ENCODE measurements at places on chromosomes 2 and 18.

DNA sequence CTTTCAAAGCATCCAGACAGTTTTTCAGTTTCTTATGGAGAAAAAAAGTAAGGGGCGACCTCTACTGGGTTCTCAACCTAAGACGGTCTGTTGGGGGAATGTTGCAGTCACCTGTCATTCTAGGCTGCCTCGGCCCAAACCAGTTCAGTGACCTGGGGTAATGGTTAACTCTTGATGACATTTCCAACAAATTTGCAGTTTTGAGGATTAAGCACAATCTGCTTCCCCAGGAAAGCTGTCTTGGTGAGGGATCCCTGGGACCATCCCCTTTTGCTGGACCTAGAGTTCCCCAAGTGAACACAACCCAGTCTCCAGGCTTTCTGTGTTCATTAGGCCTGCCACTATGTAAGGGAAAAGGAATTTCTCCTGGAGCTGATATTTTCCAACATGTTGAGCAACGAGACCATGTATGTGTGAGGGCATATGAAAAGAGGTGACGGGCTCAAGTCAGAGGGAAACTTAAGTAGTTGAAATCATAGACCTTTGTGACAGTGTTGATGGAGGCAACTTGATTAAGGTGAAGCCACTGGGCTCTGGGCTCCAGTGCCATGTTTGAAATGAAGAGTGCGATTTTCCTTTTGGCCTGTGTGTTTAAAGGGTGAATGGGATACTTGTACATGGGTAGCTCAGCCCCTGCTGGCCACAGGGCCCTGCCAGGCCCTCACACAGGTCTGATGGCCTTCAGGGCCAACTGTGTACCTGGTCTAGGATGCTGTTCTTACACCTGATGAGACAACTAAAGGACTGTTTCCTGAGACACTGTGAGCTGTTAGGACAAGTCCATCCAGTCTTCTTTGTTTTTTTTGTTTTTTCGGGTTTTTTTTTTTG lies 27.0 kb downstream of the FOSL2 start:
- no peak for DNase-seq

DNA sequence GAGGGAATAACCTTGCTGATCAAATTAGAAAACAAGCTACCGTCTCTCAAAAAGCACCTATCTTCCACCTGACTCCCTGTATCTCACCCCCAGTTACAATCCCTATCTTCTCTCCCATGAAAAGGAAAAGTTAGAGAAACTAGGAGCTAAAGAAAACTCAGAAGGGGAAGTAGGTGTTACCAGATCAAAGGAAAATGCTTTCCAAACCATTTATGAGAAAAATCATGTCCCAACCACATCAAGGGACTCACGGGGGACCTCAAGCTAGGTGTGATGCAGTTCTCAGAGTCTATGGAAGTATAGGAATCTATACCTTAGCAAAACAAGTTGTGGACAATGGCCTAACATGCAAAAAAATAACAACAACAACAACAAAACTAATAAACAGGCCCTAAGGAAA lies 135.5 kb upstream of the RMP24 start:
- no peak for DNase-seq

GRCh38 chr18:48993586-48993985 lies 42.8 kb upstream of the SMAD7 start:
- no peak for DNase-seq

GRCh38 chr2:177172034-177172880 lies 40.3 kb upstream of the HNRNPA3 start:
- DNase-seq, result peak; percentile 43

DNA sequence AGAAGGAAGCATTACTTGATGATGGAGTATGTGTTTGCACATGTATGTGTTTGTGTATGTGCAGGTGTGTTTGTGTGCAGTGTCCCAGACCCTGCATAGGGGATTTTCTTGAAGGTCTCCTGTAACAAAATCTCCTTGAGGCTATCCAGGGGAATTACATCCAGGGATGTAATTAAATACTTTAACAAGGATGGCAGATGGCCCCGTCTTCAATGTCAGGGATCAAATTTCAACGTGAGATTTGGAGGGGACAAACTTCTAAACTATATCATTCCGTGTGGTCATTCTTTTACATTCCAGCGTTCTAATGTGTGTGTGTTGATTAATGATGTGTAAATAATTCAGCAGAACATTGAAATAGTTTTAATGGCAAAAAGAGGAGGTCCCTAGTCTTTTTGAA lies 3.3 kb downstream of the UGT1A9 start:
- no peak for DNase-seq

DNA sequence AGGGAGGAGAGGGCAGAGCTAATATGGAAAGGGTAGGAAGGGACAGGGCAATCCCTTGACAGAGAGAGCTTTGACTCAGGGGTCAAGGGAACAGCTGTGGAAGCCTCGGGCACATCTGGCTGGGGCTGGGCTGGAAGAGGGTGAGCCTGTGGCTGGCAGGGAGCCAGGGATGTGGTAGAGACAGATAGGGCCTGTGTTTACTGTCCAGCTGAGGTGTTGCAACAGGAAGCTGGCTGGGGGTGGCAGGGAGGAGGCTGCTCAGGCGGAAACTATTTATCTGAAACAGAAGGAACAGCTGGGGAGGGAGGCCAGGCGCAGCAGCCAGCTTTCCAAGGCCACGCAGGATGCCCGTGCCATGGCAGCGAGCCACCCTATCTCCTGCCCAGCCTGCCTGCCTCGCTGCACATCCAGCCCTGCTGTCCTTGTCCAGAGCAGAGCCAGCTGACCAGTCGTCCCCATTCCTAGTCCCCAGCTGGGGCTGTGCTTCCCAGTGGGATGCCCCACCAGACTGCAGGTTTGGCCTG lies 264.7 kb downstream of the CYP26B1 start:
- DNase-seq, result peak; percentile 65

DNA sequence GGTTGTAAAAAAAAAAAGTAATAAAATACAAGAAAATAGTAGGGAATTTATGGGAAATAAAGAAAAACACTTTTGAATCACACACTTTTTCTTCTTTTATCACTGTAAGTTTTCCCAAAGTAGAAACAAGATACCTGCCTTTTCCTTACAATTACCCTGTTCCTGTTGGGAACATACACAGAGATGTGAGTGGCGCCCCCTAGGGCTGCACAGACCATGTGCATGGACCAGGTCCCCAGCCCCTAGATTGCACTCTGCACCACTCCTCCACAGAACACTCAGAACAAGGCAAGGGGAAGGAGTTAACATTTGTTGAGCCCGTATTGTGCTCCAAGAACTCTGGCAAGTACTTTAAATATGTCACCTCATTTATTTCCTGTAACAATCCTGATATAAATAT lies 118.7 kb upstream of the NRP2 start:
- DNase-seq, result peak; percentile 9

- no peak for DNase-seq
Measured at GRCh38 chr18:54774423-54774822, 53.9 kb upstream of the RAB27B start.

GRCh38 chr2:234694244-234695013 lies 197.5 kb upstream of the ARL4C start:
- peak; percentile 55 for DNase-seq

GRCh38 chr2:15378148-15378908 lies 182.8 kb downstream of the NBAS start:
- DNase-seq, result no peak

DNA sequence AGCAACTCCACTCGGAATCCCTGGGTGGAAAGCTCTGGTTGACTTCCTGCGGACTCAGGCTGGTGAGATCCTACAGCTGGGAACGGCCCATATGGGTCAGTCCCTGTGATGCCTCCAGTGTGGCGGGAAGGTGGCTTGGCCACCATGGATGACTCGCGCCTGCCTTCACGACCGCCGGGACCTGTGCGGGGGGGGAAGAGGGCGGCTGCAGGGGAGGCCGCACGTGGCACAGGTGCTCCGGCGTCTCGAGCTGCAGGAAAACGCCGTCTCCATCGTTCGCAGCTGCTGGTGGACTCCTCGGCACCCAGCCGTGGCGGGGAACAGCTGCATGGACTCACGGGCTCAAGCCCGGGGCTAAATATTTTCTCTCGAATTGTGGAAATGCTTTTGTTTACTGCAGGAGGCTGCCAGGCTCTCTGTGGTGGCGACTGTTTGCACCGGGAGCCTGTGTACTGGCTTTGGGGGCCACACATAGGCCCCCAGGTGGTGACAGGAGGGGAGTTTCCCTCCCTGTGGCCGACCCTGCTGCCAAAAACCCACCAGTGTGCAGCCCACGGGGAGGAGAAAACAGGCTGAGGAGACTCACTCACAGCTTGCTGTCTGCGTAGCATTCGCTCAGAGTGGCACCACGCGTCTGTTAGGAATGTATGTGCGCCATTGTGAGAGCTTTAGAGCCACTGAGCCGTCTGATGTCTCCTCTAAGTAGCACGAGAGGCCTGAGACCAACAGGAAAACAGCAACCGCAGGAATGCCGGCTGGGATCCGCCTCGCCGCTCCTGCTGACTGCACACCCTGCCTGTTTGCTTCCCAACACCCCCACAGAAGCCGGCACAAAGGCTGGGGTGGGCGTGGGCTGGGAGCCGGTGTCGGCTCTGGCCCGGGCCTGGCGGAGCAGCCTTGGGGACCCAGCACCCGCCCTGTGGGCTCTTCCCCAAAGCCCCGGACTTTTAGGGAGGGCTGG lies 89.2 kb downstream of the NFATC1 start:
- no peak for DNase-seq

GRCh38 chr18:57819671-57820460 lies 16.8 kb upstream of the ATP8B1 start:
- DNase-seq, result peak; percentile 32

DNA sequence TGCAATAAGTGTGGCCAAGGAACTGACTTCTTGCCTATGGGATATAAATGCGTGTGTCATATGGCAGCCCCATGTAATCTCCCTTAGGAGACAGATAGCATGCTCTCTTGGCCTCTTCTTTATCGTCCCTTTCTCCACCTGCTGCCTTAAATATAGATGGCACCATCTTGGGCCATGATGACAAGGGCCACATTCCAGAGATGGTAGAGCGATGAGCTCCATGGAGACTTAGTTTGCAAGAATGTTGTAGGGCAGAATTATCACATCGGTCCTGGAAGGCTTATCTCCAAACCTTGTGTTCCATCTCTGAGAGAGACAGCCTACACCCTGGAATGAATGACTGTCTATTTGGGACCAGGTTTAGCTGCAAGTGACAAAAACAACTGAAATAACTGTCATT lies 536.7 kb downstream of the TNS1 start:
- no peak for DNase-seq

- no peak for DNase-seq
Measured at GRCh38 chr18:8034674-8035073, 467.6 kb downstream of the PTPRM start.

- DNase-seq, result no peak
Measured at GRCh38 chr2:177026253-177026652, 186.3 kb upstream of the HNRNPA3 start.

- no peak for DNase-seq
Measured at GRCh38 chr2:132566379-132566778, 103.6 kb downstream of the LYPD1 start.

DNA sequence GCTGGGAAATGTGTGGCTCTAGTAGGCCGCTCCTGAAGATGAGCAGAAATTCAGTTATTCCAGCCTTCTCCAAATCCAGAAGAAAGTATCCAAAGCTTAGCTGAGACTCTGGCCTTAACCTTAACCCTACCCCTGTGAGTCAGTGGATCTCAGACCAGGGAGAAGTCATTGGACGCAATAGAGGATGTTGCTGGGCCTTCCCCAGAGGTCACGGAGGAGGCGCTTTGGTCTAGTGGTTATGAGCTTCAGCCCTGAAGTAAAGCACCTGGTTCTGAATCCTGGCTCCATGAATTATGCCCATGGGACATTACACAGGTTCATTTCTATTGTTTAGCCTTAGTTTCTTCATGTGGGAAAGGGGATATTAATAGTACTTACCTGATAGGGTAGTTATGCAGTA lies 24.0 kb downstream of the PKDCC start:
- DNase-seq, result no peak

DNA sequence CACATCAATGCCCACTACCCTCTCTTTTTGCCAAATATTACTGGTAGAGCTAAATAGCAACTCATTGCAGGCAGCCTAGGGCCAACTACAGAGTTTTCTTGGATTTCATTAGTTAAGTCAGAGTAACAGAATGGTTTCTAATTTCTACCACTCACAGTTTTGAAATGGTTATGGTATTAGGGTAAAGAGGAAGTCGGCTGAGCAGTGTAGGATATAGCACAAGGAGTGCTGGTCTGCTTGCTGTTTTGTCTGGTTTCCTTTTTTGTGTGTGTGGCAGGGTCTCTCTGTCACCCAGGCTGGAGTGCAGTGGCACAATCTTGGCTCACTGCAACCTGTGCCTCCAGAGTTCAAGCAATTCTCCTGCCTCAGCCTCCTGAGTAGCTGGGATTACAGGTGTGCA lies 289.2 kb upstream of the CCDC68 start:
- DNase-seq, result no peak

DNA sequence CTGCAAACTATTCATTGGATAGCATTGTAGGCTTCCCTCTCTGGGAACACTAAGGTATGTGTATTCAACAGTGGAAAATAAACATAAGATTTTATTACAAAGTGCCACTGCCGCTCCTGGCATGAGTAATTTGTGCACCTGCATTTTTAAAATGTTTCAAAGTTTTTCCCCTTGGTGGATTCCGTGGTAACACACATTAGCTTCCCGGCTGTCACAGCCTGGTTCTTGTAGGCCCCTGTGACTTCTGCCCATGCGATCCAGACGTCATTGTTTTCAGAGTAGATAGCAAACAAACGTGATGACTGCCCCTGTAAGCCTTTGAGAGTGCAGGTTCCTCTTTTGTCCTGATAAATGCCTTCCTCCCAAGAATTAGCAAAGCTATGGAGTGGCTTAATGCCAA lies 421.0 kb downstream of the ZNF521 start:
- no peak for DNase-seq

- DNase-seq, result no peak
Measured at GRCh38 chr2:20416723-20417122, 30.2 kb upstream of the RHOB start.

- no peak for DNase-seq
Measured at GRCh38 chr2:44097322-44097907, 71.3 kb upstream of the PPM1B start.

- DNase-seq, result no peak
Measured at GRCh38 chr2:95007822-95008221, 17.7 kb upstream of the MAL start.

DNA sequence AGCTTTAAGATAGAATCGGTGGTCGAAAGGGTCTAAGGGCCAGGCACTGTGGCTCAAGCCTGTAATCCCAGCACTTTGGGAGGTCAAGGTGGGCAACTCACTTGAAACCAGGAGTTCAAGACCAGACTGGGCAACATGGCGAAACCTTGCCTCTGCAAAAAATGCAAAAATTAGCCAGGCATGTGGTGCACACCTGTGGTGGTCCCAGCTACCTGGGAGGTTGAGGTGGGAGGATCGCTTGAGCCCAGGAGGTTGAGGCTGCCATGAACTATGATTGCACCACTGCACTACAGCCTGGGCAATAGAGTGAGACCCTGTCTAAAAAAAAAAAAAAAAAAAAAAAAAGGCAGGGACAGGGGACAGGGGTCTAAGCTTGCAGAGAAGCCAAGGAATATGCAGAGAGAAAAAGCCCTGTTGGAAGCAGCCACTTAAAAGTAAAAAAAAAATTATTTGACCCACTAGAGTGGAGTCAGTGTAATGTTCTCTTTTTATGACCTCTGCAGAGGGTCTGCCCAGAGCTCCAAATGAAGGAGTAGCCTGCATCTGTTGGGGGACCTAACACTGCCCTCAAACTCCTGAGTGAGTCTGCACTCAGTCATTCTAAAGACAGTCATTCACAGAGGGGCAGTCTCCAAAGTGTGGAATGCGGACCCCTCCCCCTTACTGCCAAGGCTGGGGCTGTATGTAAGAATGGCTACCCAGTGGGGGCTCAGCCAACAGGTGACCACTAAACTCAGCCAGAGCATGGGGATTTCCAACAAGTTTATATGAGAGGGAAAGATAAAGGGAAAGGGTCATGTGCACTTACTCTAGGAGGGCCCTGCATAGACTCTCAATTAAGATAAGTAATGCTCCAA lies 118.5 kb upstream of the CDCA7 start:
- no peak for DNase-seq

GRCh38 chr2:121038031-121038430 lies 247.0 kb downstream of the TFCP2L1 start:
- DNase-seq, result no peak

Data from H54 (cell line).